ENCODE measurements at places on chromosomes 3 and 15.

DNA sequence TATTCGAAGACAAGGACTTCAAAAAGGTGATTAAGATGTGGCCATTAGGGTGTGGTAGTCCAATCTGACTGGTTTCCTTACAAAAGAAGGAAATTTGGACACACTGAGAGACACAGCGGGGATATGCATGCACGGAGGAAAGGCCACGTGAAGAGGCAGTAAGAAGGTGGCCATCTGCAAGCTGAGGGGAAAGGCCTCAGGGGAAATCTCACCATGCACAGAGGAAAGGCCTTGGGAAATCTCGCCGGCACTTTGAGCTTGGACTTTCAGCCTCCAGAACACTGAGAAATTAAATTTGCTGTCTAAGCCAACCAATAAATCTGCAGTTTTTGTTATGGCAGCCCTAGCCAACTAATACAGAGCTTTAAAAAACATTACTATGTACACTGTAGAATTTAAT is 78.8 kb downstream of the DLG1 start:
- DNase-seq: no peak

DNA sequence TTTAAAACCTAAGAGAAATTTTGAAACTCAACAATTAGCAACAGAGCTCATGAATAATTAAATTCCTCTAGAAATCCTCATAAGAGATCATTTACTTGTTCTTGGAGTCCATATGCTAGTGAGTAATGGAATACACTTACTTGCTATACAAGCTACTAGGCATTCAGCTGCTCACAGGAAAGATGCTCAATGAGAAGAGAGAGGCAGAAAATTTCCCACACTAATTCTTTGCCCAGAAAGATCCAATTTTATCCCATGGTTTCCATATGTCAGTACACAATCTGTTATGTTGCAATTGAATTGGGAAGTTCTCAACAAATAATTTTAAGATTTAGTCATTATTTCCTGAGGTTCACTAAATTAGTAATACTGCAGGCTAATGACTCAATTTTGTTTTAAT is 310.4 kb downstream of the RYR3 start:
- no peak for DNase-seq

DNA sequence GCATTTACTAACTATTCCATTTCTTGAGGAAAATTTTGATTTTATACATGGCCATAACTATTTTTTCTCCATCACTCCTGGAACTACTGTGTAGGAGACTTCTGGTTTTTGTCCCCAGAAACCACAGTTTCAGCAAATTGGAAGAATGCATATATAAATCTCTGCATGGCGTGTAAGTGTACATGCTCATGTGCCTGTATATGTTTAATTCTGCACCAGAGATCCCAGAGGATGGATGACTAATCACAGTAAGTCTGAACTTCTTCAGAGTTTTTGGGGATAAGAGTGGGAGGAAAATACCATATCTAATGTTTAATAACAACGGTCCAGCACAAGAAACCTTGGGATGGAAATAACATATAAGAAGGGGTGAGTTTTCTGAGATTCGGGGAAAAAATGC is 10.9 kb upstream of the COL6A6 start:
- DNase-seq: no peak

GRCh38 chr3:179973931-179974361 is 62.8 kb downstream of the PEX5L start:
- DNase-seq: no peak

- DNase-seq: no peak
Observed at GRCh38 chr3:177832880-177833279, 635.6 kb upstream of the TBL1XR1 start.

- DNase-seq: no peak
Observed at GRCh38 chr3:82143661-82144412, 382.4 kb upstream of the GBE1 start.

DNA sequence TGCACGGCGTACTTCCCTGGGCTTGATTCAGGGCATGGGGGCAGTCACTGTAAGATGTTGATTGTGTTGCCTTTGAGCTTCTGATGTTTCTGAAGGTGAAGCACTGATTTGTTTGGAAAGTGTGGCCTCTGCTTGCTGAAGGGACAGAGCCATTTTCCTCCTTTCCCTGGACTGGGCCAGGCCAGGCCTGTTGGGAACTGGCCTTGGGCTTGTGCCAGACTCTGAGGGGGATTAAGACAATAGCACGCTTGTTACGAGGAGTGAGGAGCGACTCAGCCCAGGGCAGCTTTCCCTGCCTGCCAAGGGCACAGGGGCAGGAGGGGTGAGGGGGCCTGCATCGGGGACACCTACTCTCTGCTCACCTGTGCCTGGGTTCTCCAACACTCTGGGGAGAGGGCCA is 42.9 kb downstream of the LINGO1 start:
- no peak for DNase-seq

DNA sequence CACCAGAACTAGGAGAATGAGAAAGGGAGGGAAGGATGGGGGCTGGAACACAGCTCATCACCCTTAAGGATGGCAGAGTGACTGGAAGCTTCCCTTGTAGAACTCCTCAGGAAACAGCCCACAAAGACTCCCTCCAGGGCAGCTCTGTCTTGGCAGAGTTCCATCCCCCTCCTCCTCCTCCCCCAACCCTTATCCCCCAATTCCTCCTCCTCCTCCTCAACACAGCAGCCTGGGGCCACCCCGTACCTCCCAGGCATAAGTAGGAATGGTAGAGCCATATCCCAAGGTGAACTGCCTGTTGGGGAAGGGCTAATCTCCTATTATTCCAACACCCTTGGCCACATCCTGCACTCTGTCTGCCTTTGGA is 38.8 kb downstream of the ADCY5 start:
- no peak for DNase-seq

DNA sequence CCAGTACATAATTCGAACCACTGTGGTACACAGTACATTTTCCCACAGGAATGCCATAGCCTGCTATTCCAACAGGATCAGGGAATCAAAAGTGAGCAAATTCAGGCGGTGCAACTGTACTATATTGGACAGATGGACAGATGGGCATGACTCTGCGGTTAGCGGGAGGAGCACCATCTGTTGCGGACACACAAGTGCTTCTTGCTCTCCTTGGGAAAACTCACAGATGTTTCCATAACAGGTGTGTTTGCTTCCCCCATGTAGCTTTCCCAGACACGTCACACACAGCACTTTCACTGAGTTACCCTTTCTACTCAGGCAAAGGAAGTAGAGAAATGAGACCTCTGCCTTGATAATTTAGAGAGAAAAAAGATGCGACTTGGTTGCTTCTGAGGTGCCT is 325.1 kb upstream of the THBS1 start:
- DNase-seq: no peak

DNA sequence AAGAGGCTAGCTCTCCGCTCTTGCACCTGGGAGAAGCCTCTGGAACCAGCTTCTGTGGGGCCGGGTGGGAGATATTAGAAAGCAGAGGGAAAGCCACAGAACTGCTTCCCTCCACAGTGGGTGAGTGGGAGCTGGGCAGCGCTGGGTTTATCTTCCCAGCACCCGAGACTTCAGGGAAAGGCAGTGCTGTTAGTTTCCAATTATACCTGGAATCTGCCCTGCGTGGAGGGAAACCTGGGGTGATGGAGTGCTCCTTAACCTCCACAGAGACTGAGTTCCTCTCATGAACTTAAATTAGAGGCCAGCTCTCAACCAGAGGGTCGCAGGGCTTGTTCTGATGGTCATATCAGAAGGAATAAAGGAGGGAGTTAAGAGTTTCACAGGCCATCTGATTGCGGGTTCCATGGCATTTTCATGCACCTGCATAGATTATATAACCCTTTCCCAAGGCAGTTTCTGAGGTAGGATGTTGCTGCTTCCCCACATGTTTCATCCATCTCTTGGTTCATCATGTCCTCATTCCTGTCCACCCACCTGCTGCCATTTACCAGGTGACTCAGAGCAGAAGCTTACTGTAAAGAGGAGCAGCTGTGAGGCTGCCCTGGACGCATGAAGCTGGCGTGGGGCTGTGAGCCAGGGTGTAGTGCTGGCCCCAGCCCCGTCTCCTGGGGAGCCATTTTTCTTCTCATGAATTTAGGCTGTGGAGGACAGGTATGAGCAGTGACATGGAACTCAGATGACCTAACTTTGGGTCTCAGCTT is 42.5 kb downstream of the CA12 start:
- no peak for DNase-seq

GRCh38 chr15:56821721-56822425 is 88.6 kb upstream of the ZNF280D start:
- peak; percentile 47 for DNase-seq

DNA sequence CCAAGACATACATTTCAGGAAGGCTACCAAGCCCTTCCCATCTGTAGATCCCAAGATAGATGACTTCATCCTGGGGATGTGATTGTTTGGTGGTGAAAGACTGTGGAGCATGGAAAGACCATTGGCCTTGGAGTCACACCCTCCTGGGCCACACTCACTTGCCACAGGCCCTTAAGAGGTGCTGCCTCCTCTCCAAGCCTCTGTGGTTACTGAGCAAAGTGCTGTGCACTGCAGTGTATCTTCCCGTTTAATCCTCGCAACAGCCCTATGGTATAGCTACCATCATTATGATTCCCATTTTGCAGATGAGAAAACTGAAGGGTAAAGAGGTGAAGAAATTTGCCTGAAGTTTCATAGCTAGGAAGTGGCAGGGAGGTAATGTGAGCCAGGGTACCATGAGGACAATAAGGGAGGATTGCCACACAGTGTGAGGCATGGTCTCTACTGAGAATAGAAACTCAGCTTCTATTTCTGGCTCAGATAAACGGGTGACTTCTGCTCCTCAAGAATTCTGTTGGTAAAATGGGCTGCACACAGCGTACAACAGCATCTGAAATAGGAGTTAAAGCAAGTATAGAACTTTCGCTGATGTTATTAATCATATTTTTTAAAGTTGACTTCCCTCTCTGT is 23.9 kb upstream of the RHO start:
- DNase-seq: no peak

- no peak for DNase-seq
Observed at GRCh38 chr15:96049766-96050165, 280.7 kb upstream of the NR2F2 start.

GRCh38 chr15:79969146-79969545 is 1.9 kb downstream of the BCL2A1 start:
- DNase-seq: peak; percentile 44

DNA sequence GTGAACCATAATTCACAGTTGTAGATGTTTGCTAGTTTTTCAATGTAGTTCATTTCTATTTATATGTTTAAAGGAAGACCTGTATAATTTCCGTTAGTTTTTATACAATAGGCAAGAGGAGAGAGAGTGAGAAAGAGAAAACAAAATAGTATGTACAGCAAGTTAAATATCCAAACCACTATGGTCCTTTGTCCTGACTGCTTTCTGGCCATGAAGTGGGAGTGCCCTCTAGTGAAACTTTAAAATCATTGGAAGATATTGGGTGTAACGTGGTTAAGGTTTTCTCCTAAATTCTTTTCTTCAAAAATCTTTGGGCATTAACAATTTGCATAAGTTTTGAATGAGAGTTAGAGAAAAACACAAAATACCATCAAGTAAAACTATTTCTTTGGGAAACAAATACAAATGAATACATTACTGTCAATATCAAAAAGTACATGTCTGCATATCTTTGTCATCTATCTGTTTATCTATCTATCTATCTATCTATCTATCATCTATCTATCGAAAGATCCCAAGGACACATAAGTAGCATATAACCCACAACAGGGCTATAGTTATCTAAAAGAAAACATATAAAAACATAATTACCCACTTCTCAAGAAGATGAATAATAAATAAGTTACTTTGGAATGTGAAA is 534.6 kb upstream of the ATP11B start:
- DNase-seq: peak; percentile 7

DNA sequence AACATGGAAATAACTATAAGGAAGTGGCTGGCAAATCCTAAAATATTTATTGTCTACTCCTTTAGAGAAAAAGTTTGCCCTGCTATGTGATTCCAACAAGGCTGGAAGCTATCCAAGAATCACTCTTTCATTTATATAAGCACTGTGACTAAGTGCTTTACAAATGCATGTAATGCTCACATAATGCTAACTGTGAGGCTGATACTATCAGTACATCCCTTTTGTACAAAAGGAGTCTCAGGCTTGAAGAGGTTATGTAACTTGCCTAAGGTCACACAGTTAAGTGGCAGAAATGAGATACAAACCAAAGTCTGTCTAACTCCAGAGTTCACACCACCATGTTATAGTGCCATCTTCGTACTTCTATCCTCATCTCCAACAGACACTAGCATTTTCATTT is 17.0 kb downstream of the TOPBP1 start:
- no peak for DNase-seq

DNA sequence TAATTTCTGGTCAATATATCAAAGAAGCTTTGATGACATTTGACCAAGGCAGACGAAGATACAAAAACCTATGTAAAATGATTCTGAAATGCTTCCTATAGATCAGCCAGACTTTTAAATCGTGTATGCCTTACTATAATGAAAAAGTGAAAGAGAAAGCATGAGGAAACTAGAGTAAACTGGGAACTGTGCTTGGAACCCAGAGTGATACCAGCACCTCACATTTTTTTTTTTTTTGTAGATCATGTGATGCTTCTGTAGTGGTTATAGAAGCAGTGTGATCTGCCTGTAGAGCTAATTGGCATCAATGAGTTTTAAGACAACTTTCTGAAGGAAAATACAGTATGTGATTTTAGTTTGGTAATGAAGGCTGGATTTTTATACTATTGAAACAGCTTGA is 150.7 kb downstream of the NLGN1 start:
- peak; percentile 2 for DNase-seq

DNA sequence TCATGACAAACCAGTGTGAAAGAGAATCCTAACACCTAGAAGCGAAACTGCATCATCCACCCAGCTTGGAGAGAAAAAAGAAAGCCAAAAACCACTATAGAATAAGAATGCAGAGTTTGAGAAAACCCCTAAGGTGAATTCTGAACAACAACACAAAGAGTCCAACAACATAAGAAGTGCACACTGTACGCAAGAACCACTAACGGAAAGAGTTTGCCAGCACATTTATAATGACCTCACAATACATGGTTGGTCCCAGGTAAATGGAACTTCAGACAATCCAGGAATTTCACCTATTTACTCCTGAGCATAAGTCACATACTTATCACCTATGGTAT is 128.3 kb upstream of the BHLHE40 start:
- no peak for DNase-seq

- DNase-seq: no peak
Observed at GRCh38 chr15:67100124-67100791, 34.9 kb downstream of the SMAD3 start.

GRCh38 chr3:28667646-28668621 is 319.3 kb upstream of the AZI2 start:
- peak; percentile 59 for DNase-seq

GRCh38 chr15:63263519-63263918 is 13.9 kb upstream of the APH1B start:
- no peak for DNase-seq

GRCh38 chr3:120506076-120506827 is 55.5 kb upstream of the FSTL1 start:
- DNase-seq: no peak

DNA sequence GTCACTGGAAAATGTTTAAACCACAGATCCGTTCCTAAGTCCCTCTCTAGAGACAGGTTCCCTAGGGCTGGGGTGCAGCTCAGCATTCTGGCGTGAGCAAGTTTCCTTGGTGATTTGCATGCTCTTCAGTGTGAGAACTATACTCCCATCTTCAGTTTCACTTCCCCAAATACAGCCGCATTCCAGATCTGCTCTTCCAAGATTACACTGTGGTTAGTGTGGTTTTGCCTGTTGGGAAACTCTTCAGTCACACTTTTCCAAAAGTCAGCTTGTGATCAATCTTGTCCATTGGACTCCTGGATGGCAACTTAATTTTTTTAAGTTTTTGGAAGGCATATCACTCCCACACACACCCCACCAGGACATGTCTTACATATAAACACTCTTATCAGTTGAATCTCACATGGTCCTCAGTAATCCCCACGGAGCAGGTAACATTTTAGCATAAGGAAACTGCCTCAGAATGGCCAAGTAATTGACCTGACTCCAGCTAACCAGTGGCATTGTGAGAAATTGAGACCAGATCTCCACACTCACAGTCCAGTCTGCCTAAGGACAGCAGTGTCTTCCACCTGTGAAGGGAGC is 33.5 kb upstream of the PTPN23 start:
- peak; percentile 90 for DNase-seq

All from suppressor macrophage treated with lipopolysaccharide for 4 hours (primary cell).